ENCODE measurements at places on chromosomes 4 and X.
A peak's percentile ranks its signal among the peaks of the same experiment; 100 is the strongest.

GRCh38 chr4:121696581-121697461 is at the start of gene ANXA5:
ANXA5 (minus strand) TSS chr4:121696980; CDS start chr4:121696589, 391 bp downstream.
- DNase-seq, result peak; percentile 25

DNA sequence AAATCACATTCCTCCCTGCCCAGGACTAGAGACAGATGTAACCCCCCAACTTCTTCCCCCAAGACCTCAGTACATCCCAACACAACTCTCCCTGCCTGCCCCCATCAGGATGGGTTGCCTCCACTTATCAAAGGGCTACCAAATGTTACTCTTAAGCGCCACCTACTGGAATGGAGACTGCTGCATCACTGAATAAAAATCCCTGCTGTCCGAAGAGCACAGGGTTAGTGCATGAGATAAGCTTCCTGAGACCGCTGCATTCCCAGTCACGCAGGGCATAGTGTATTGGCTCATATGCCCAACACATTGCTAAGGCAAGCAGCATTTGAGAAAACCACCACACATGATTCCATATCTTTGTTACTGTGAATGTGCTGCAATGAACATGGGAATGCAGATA is 544.5 kb downstream of the PPP4R3C start:
- no peak for DNase-seq

DNA sequence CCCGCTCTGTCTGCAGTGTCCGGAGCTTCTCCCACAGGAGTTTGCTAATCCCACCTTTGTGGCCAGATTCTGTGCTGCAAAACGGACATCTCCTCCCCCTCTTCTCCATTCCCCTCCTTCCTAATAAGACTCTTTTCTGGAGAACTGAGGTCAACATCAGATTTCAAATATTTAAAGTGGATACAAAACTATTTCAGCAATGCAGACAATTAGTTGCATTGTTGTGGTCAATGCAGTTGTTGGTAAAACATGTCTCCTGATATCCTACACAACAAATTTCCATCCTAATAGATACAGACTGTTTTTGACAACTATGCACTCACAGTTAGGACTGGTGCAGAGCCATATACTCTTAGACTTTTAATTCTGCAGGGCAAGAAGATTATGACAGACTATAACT is 5.1 kb upstream of the MCUB start:
- DNase-seq, result no peak

- DNase-seq, result no peak
These were observed at the start of gene QRFPR for GRCh38 chr4:121380776-121381462. QRFPR (minus strand) TSS chr4:121381018; CDS start chr4:121380647, 371 bp downstream.

DNA sequence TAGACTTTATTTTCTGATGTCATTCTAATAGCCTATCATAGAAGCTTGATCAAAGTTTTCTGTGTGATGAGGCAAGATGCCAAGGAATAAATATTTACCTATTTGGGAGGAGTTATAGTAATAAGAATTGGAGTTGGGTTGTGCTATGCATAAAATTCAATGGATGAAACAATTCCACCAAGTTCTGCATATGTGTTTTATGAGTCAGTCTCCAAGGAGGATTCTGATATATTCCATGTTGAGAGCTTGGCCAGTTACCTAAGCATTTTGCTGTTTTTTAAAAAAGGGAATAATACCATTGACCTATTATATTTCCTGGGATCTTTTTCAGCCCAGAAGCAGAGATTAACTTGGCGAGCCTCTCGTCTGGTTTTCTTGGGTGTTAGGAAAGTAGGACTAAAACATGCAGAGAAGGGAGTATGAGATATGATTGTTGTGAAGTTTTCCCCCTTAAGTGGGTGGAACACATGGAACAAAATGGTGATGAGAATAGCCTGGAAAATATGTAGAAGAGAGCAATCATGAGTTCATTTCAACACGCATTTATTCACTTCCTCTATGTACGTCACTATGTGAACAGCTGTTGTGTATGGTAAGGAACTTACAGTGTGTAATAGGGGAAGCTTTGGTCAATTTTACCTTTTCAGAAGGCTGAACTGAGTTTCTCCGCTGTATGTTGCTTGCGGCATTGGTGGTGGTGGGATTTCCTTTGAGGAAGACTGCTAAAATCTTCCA is 39.2 kb downstream of the POLA1 start:
- no peak for DNase-seq

- no peak for DNase-seq
These were observed 420 bp downstream of the CC2D2A start for GRCh38 chr4:15470128-15470475.

- DNase-seq, result no peak
These were observed 67.1 kb downstream of the SNCA start for GRCh38 chr4:89769856-89770255.

GRCh38 chr4:73213916-73214653 is 44.5 kb downstream of the ANKRD17 start:
- no peak for DNase-seq

DNA sequence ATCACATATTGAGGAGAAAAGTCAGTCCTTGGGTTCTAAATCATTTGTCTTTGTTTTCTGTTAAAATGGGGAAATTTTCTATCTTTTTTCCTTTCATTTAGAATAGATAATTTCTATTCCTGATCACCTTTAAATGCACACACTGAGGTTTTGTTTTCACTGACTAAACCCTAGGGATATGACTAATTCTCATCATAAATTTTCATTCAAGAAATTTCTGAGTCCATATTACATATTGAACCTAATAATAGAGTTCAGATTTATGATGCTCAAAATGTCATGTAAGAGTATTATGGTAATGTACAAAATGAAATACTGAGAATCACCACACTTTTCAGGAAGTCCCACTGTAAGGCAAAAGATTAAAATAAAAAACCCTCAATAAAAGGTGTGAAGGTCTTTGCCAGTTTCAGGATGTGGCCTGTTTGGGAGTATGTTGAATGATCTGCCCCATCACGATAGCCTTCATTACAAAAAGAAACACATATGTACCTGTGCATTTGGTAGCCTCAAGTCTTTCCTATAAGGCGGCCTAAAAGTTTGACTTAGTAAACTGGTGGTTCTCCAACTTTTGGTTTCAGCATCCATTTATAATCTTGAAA is 49.4 kb downstream of the LEF1 start:
- no peak for DNase-seq

DNA sequence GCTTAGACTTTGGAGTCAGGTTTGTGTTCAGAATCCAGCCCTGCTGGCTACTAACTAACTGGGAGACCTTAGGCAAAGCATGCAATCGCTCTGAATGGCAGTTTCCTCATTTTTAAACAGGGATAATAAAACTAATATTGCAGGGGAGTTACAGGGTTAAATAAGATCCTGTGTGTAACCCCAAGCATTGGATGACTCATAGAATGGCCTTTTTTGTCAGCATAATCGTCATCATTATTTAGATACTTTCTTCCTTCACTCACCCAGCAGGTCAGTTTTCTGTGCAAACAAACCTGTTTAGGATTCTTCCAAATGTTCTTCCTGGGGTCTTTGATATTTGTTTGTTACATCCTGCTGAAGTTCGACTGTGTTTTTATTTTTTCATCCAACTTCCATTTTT is 208.2 kb downstream of the EVC2 start:
- DNase-seq, result no peak

DNA sequence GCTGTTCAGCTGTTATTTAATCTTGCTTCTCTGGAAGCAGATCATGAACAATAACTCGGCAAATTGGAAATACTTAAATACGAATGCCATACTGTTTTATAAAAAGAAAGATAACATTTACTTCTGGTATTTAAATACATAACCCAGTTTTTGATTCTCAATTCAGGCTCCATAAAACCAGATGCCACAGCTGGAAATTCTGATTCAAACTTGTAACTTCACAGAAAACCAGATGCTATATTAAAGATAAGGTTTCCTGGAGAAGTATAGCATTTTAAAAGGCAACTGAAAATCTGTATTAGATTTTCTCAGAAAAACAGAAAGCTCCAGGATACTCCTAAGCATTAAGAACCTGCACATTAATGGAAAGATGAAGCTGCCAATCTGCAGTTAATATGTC is 40.2 kb downstream of the STX18 start:
- DNase-seq, result no peak

- no peak for DNase-seq
These were observed 1284.2 kb downstream of the ADGRL3 start for GRCh38 chr4:62484357-62484756.

GRCh38 chr4:588351-588849 is 12.3 kb upstream of the TMEM271 start:
- no peak for DNase-seq

DNA sequence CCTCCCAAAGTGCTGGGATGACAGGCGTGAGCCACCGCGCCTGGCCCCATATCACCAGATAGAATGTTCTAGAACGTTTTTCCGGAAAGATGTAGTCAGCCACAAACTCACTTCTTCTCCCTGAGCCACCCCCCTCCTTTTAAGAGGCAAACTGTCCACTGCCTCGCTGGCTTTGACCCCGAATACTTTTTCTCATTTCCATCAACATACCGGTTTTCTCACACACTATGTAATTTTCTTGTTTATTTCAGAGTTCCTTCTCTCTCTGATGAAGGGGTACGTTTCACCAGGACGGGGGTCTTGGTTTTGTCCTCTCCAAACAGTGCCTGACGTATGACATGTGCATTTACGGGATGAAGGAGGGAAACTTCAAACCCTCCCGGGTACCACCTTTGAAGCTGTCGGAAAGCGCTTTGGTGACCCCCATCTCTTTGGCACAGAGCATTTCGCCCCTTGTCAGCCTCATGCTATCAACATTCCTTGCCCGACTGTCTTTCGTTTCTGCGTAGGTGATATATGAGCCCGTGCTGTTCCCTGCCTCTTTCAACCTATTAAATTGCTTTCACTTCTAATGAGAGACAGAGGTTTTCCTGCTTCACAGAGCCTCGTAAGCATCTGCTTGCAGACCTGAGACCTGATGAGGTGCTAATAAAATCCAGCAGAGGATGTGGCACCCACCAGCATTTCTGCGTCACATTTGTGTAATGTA is 73.8 kb downstream of the CRLF2 start:
- no peak for DNase-seq

DNA sequence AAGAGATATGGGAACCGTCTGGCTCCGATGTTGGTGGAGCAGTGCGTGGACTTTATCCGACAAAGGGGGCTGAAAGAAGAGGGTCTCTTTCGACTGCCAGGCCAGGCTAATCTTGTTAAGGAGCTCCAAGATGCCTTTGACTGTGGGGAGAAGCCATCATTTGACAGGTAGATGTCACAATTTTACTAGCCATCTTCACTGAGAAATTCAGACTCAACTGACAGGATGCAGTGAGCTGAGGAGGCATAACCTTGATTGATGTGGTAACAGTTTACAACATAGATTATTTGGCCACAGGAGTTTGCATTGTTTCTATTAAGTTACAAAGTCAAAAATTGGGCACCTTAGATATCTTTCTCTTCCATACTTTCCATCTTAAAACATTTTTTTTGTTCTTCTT is 417.7 kb downstream of the MAPK10 start:
- DNase-seq, result no peak

DNA sequence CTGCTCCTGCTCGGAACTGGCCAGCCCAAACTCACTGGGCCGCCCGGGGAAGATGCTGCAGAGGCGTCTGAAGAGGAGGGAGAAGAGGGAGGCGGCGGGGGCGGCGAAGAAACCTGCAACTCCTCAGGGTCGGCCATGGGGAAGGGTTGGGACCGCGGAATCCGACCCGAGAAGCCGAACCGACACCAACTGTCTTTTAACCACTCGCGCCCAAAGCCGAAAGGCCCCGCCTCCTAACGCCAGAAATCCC is at the start of gene C4orf46:
TSS of gene C4orf46 (minus strand) at position 223 of the 250 bp plus-strand sequence. CDS start at position 137, 86 bp downstream.
- DNase-seq, result no peak

DNA sequence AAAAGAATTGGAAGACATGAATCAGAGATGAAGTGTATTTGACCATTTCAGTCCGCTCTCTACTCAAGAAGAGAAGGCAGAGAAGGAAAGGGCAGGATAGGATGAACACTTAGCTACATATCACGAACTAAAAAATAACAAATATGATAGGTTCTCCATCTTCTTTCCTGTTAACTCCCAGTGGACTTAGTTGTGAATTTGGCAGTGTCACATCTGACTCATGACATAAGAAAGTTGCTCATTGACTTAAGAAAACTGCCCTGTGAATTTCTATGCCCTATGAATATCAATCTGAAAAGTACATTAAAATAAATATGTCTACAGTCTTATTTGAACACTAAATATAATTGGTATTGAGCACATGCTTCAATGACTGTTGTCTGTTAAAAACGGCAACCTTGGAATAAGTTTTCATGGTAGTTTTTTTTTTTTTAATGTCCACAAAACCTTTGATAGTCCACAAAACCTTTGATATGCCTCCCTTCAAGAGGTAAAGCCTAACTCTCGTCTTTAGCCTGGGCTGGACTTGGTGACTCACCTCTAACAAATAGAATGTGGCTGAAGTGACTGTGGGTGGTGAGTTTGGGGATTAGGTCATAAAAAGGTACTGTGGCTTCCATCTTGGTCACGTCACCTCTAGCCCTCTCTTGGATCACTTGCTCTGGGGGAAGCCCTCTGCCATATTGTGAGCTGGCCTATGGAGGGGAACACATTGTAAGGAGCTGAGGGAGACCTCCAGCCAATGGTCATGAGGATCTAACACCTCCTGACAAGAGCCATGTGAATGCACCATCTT is 184.7 kb upstream of the S100G start:
- DNase-seq, result no peak

DNA sequence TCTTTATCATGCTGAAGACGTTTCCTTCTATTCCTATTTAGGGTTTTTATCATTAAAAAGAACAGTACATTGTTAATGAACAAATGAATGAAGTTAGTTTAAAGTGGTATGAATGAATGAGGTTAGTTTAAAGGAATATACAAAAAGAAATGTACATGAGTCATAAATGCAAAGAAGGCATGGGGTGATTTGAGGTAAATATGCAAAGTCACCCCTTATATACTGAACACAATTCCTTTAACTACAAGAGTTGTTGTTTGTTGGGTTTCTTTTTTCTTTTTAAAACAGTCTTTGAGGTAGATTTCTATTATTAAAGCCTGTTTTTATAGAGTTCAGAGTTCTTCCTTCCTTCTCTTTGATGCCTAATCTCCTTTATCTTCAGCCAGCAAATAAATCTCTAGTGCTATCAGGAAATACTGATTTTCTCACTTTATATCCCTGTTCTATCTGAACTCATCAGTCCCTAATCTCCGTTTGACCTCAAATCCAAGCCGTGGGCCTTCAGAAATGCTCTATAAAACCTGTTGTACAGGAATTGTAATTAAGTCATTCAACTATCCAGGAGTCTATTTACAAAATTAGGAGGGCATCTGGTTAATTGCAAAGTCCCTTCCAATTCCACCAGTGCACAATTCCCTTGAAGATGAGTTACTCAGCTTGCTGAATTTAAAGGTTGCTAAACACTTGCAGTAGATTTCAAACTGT is 31.6 kb upstream of the ABCG2 start:
- DNase-seq, result no peak

GRCh38 chr4:104436542-104436941 is 58.2 kb downstream of the CXXC4 start:
- DNase-seq, result no peak
